ENCODE measurements at places on chromosomes 6 and 20. TPM values are rescaled to one million over a fixed set of nuclear protein-coding genes. Genes with fewer than 3 reads are reported as not detected.

GRCh38 chr20:53130795-53131194, 158.6 kb downstream of the TSHZ2 start:
- H3K27ac ChIP-seq: no peak overlapping the region
- H3K4me3 ChIP-seq: no peak overlapping the region
- H3K36me3 ChIP-seq: peaks cover 6% of the 10 kb centered on the region
- peaks cover 9% of the 10 kb centered on the region for H3K4me1 ChIP-seq
- no peaks in the 10 kb centered on the region for H3K27me3 ChIP-seq
- no peak for DNase-seq

MYL9 gene
- total RNA-seq: 4.3 TPM

PAX1 gene
- total RNA-seq: not detected

- H3K27me3 ChIP-seq: no peaks in the 10 kb centered on the region
- peaks cover 14% of the 10 kb centered on the region for H3K4me1 ChIP-seq
- H3K4me3 ChIP-seq: no peak overlapping the region
- no peaks in the 10 kb centered on the region for H3K36me3 ChIP-seq
- no peak for DNase-seq
These were observed 157.0 kb downstream of the GJA1 start for GRCh38 chr6:121592261-121592935.

Data from MCF 10A (cell line).